ENCODE measurements at places on chromosomes 11 and 22.
A peak's percentile ranks its signal among the peaks of the same experiment; 100 is the strongest.

DNA sequence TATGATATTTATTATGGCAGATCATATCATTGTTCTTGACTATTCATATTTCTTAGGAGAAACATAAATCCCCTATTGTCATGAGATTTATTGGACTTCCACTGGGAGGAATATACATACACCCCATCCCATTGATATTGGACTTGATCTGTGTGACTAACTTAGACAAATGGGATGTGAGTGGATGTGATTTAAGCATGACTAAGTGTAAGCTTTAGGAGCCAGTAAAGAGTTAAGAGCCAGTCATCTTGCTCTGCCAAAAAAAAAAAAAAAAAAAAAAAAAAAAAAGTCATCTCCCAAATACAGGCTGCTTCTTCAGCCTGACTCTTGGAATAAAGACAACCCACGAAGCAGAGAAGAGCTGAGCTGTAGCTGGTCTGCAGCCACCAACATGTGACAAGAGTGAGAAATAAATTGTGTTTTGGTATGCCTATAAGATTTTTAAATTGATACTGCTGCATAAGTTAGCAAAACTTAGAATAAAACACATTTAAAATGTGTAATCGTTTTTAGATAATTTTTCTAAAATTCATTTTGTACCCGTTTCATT, 595.0 kb upstream of the LRRC4C start:
- no peak for DNase-seq

DNA sequence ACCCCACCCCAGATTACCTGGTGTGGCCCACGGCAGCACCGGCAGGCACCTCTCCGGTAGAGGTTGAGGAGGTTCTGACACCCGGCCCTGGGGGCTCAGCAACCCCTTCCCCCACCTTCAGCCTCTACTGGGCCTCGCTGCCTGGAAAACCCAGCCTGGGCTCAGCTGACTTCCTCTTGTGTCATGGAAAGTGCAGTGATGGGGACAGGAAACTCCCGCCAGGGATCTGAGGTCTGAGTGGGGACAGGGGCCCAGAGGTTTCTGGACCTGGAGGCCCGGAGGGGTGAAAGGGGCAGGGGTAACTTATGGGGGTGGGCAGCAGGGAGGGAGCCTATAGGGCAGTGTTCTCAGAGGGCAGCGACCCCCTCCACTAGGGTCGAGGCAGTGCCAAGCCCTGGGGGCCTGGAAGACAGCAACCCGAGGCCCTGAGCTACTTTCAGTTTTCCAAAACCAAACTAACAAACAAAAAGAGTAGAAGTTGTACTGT, 10.0 kb upstream of the CD5 start:
- DNase-seq = no peak

- DNase-seq = no peak
Observed at GRCh38 chr11:13348305-13348704, 70.7 kb downstream of the BMAL1 start.

DNA sequence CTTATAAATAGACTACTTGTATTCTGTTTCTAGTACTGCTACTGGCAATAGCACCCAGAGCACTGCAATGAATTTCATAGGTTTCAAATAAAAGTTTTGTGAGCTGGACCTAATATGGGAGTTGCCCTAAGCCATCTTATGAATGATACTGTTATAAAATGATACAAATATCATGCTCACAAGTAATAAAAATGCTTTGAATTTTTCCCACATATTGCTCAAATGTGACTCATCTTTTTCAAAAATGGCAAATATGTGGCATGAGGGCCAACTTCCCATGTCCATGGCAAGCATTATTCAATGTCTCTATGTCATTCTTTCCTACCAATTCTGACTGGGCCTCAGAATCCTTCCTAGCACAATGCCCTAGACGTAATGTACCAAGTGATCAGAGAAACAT, 137.6 kb downstream of the TRPC6 start:
- no peak for DNase-seq

GRCh38 chr11:125952973-125953372, 7.1 kb downstream of the VSIG10L2 start:
- DNase-seq = no peak

GRCh38 chr11:17578296-17578695, 31.2 kb downstream of the OTOG start:
- no peak for DNase-seq

DNA sequence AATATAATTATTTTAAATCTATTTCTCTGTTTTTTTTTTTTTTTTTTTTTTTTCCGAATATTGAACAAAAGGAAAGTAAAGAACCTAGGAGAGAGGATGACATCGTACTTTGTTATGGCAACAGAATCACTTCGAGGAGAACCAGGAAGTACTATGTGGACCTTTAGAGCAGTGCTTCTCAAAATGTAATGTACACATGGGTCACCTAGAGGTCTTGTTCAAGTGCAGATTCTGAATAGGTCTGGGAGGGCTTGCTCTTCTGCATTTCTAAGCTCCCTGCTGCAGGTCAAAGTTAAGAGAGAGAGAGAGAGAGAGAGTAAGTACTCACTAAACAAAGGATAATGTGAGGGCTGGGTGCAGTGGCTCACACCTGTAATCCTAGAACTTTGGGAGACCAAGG, 419.5 kb upstream of the TENM4 start:
- no peak for DNase-seq

DNA sequence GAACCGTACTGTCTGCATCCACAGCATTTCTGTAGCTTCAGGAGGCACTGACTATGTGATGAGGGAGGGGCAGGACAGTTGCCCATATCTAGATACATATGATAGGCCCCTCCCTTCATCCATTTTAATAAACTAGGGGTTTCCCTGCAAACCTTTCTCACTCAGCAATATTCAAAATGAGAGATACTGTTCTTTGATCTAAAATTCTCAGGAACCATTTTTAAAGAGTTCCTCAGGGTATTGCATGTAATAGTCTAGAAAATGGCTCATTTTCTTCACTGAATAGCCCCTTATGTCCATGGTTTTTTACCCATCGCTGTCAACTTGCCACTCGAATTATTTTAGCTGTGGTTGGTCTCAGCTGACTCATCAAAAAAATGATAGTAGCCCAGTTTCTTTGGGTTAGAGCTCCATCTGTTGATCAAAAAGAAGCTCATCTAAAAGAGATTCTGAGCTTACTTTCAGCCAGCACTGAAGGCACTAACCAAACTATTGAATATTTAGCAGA, 37.0 kb upstream of the DNAJB7 start:
- peak; percentile 31 for DNase-seq

- no peak for DNase-seq
Observed at GRCh38 chr11:63998558-63999348, 12.5 kb downstream of the OTUB1 start.

DNA sequence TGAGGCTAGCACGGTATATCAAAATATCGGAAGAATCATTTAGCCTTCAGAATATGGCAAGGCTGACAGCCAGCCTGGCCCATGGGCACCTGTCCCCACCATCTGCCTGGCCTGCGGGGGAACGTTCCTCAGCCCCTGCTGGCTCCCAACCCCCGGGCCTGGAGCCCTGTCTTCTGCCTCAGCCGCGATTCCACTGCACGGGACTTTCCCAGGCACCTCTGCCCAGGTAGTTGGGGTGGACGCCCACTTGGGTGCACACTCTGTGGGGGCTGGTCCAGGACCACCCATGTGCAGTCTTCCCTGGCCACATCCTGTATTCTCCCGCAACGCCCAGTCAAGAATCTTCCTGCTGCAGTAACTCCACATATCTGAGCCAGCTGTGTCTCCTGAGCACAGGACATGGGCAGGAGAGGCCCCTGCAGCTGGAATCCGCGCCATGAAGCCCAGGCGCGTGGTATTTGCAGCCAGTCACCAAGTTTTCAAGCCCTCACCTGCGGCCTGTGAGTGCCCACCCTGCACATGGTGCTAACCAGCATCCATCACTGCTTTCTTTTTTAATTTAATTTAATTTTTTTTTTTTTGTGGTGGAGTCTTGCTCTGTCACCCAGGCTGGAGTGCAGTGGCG, 77.9 kb downstream of the KCNQ1 start:
- DNase-seq = no peak

DNA sequence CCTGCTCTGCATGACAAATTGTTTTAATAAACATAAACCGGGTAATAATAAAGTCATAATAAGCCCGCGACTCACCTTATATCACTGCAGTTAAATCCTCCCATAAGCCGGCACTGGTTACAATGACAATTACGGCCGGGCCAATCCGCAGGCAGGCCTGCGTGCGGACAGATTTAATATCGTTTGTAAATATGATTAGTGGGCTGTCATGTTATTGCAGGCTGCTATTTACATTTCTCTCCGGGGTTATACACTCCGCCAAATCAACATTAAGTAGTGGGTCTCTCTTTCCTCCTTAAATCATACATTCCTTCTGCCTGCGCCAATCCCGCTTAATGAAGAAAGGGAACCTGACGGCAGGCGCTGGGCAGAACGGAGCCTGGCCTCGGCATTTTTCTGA, 51.8 kb upstream of the LMO1 start:
- DNase-seq = no peak

- no peak for DNase-seq
Observed at GRCh38 chr11:46275964-46276641, 1.4 kb upstream of the CREB3L1 start.

GRCh38 chr11:1387961-1388762, 1.6 kb upstream of the BRSK2 start:
- DNase-seq = no peak

GRCh38 chr11:8927233-8927632, 5.5 kb downstream of the C11orf16 start:
- DNase-seq = no peak

DNA sequence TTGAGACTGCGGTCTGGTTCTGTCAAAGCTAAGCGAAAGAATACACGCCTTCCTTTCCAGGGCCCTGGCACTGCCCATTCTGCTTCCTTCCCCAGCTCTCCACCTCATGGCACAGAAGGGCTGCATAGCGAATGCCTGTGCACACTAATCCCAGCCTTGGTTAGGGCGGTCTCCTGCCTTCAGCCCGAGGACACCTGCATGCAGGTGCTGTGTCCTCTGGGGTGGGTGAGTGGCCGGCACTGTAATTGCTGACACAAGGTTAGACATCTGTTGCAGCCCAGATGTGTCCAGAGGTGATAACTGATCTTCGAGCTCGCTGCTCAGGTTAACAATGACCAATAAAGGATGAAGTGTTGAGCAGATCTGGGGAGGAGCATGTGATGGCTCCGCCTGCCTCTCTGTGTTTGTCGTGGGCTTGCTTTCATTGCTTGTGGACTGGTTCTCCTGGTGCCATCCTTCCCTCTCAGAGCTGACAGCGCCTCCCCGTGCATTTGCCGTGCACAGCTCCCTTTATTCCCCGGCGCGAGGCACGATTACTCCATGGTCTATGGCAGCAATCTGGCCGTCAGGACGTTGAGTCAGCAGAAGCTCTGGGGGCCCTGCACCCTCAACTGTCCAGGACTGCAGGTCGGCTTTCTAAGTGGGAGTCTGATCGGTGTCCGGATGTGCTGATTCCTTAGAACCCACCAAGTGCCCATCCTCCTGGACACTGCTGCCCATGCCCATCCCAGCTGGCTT, 1088.2 kb downstream of the BRD1 start:
- DNase-seq = no peak

DNA sequence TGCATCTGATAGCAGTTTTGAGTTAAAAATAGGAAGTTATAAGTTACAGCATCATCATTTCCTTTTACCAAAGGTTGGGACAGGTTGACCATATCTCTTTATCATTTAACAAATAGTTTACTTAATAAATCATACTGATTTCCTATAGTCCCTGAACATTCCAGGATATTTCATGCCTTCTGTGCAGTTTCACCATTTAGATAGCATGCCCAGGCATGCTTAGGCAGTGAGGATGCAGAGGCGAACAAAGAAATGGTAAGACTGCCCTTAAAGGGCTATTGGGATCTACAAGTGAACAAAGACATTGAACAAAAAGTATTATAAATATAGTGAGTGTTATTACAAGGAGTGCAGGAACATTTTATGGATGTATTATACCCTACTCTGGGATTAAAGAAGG, 96.4 kb downstream of the PRMT3 start:
- DNase-seq = no peak

DNA sequence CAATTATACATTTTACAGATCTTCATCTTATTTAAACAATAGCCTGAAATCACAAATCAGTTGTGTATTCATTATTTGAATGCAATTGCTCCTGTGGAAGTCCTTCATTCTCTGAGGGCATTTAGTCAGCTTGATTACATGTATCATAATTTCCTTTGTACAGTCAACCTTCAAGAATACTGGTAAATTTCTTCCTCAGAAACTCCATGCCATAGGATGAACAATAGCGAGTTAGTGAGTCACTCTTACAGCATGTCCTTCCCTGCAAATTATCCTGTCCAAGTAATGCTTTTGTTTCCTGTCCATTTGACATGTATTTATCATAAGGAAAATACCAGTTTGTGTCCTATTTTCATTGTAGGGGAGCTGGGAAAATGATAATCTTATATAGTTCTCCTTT, 3.8 kb downstream of the OR10S1 start:
- peak; percentile 68 for DNase-seq

GRCh38 chr11:133711545-133711944, 133.8 kb downstream of the SPATA19 start:
- no peak for DNase-seq

DNA sequence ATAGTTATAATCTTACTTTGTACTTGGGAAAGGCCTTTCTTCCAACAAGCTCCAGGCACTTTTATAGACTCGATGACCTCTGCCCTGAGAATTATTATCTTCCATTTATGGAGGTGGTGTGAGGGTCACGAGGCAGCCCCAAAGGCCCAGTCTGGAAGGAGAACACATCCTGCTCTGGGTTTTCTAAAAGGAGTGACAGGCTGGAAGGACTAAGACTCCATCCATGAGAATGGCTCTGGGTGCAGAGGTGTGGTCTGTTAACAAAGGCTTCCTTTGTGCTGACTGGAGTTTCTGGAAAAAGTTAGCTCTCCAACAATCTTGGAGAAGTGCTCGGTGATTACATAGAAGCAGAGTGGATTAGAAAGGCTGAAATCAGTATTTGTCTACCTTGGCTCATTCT, 74.7 kb upstream of the SESN3 start:
- no peak for DNase-seq

- DNase-seq = no peak
Observed at GRCh38 chr11:121310908-121311307, 18.3 kb downstream of the SC5D start.

DNA sequence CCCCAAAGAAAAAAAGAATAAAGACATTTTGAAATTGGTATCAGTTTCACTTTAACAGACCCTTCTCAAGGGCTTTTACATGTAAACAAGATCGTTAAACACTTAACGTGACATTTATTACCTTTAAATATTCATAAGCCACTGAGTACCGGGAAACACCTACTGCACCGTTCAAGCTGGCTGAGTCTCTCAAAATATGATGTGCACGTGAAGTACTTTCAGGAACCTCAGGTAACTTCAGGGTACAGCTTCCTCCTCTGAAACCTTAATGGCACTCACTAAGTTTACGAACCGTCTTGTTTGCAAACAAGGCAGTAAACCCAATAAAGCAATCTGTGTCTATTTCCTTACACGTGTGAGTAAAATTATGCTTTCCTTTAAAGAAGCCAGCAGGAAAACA, 105.5 kb upstream of the TENM4 start:
- DNase-seq = no peak

GRCh38 chr11:121241343-121242211, 51.0 kb upstream of the SC5D start:
- DNase-seq = no peak

DNA sequence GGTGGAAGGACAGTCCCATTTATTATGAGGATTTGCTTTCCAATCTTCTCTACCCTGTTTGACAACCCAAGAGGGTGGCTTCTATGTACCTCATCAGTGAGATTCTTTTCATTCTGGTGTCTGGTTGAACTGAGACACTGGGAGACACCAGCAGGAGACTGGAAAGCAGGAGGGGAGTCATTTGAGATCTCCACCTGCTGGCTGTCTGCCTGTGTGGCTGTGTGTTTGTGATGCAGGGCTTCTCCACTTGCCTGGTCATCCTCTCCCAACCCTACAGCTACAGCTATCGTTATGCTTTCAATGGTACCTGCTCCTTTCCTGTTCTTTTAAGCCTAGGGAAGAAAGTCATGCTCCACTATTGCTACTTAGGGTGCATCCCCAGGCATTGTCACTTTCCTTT, 48.6 kb downstream of the MRGPRX1 start:
- no peak for DNase-seq

Measured in non-pigmented ciliary epithelial cell (primary cell).